Activated naive CD8-positive, alpha-beta T cell treated with anti-CD3 and anti-CD28 coated beads for 36 hours (primary cell): ENCODE measurements at places on chromosomes 4 and X. TPM values are rescaled to one million over a fixed set of nuclear protein-coding genes. Genes with fewer than 3 reads are reported as not detected.

PRKG2 gene
- 0.58 TPM for total RNA-seq

NPY5R gene
- not detected for total RNA-seq

GALNTL6 gene
- not detected for total RNA-seq

PRAF2 gene
- 10.1 TPM for total RNA-seq

SPANXC gene
- total RNA-seq, result not detected

MAGEA10 gene
- not detected for total RNA-seq

CSAG3 gene
- not detected for total RNA-seq

APLN gene
- total RNA-seq, result 2.4 TPM

TEX13B gene
- not detected for total RNA-seq

PRRG3 gene
- not detected for total RNA-seq

DNA sequence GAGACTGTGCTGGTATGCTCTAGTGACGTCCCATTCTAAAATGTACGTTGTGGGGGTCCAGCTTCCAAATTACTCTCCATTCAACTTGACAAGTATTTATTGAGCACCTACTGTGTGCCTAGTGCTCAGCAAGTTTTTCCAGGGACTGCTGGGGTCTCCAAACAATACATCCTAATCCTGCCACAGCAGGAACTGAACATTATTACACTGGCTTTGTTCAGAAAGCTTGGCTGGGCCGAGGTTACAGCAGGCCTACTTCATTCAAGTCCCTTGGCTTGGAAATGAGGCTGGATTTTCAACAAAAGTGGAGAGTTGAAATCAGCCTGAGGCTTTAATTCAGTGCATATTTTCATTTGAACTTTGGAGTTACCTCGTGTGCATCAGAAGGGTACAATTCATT is 78.0 kb downstream of the GUCY2F start:
- H3K27ac ChIP-seq, result no peak overlapping the region
- H3K4me3 ChIP-seq, result no peak overlapping the region
- H3K4me1 ChIP-seq, result no peaks in the 10 kb centered on the region
- DNase-seq, result no peak
- no peaks in the 10 kb centered on the region for H3K36me3 ChIP-seq
- H3K27me3 ChIP-seq, result peaks cover 2% of the 10 kb centered on the region

- no peak overlapping the region for H3K4me3 ChIP-seq
- no peak overlapping the region for H3K27ac ChIP-seq
- DNase-seq, result no peak
- H3K4me1 ChIP-seq, result no peaks in the 10 kb centered on the region
- H3K27me3 ChIP-seq, result no peaks in the 10 kb centered on the region
These were observed 1134.4 kb downstream of the PDHA2 start for GRCh38 chr4:96974295-96974694.

GRCh38 chr4:8468746-8469535 is 28.4 kb downstream of the TRMT44 start:
- H3K27ac ChIP-seq, result no peak overlapping the region
- H3K36me3 ChIP-seq, result peaks cover 8% of the 10 kb centered on the region
- H3K4me1 ChIP-seq, result no peaks in the 10 kb centered on the region
- H3K4me3 ChIP-seq, result no peak overlapping the region
- no peaks in the 10 kb centered on the region for H3K27me3 ChIP-seq

- H3K27me3 ChIP-seq, result no peaks in the 10 kb centered on the region
- no peaks in the 10 kb centered on the region for H3K4me1 ChIP-seq
- H3K4me3 ChIP-seq, result no peak overlapping the region
These were observed 34.3 kb downstream of the PAPSS1 start for GRCh38 chr4:107685740-107686139.

DNA sequence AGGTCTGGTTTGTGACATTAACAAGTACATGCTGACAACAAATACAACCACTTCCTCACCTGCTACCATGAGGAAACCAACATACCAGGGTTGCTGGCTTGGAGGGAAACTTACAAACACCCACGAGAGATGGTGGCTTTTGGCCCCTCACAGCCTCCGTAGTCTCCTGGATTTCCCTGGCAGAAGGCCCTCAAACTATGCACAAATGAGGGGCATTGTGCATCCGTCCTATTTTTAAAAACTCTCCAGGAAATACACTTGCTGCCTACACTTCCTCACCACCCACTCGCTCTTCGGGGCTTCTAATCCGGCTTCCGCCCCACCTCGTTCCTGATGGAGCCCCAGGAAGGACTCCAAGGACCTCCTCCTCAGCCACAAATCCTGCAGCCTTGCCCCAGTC is 355.0 kb upstream of the GATB start:
- peak overlapping the region; percentile 40 for H3K4me3 ChIP-seq
- peaks cover 7% of the 10 kb centered on the region for H3K36me3 ChIP-seq
- H3K27me3 ChIP-seq, result no peaks in the 10 kb centered on the region
- peak overlapping the region; percentile 86 for H3K27ac ChIP-seq

DNA sequence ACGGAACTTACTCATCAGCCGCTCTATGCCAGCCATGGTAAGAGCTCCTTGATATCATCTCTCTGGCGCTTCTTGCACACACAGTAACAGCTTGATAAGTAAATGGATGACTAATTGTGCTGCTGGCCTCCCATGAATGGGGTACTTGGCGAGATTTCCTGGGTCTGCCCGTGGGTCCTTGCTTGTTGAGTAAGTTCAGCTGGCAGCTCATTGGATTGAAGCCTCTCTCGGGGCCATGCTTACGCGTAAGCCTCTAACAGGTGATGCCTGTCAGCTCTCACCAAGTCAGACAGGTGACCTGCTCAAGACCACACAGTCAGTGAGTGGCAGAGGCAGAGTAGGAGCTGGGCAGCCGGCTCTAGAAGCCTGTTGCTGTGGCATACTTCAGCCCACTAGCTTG is 7.7 kb downstream of the NSG1 start:
- H3K4me1 ChIP-seq, result peaks cover 7% of the 10 kb centered on the region
- H3K27me3 ChIP-seq, result no peaks in the 10 kb centered on the region
- H3K27ac ChIP-seq, result no peak overlapping the region
- no peak for DNase-seq
- peaks cover 17% of the 10 kb centered on the region for H3K36me3 ChIP-seq

- H3K27me3 ChIP-seq, result no peaks in the 10 kb centered on the region
- no peak overlapping the region for H3K27ac ChIP-seq
- no peak overlapping the region for H3K4me3 ChIP-seq
- no peaks in the 10 kb centered on the region for H3K4me1 ChIP-seq
These were observed 137.2 kb upstream of the ARHGEF9 start for GRCh38 chrX:63922221-63922620.

- peaks cover 18% of the 10 kb centered on the region for H3K27me3 ChIP-seq
- H3K27ac ChIP-seq, result no peak overlapping the region
- no peaks in the 10 kb centered on the region for H3K36me3 ChIP-seq
- no peaks in the 10 kb centered on the region for H3K4me1 ChIP-seq
These were observed 69.5 kb downstream of the SHROOM2 start for GRCh38 chrX:9855561-9856283.

GRCh38 chrX:129983575-129984110 is 1.2 kb downstream of the BCORL1 start:
- H3K4me1 ChIP-seq, result peaks cover 14% of the 10 kb centered on the region
- DNase-seq, result no peak
- no peak overlapping the region for H3K27ac ChIP-seq
- H3K27me3 ChIP-seq, result no peaks in the 10 kb centered on the region
- H3K36me3 ChIP-seq, result peaks cover 2% of the 10 kb centered on the region
- no peak overlapping the region for H3K4me3 ChIP-seq

- H3K27ac ChIP-seq, result no peak overlapping the region
- no peaks in the 10 kb centered on the region for H3K36me3 ChIP-seq
- no peak overlapping the region for H3K4me3 ChIP-seq
- DNase-seq, result no peak
- H3K27me3 ChIP-seq, result no peaks in the 10 kb centered on the region
- H3K4me1 ChIP-seq, result no peaks in the 10 kb centered on the region
These were observed 512.0 kb upstream of the NR3C2 start for GRCh38 chr4:148954011-148954749.

- H3K4me3 ChIP-seq, result no peak overlapping the region
- no peaks in the 10 kb centered on the region for H3K36me3 ChIP-seq
- H3K27ac ChIP-seq, result no peak overlapping the region
- H3K4me1 ChIP-seq, result no peaks in the 10 kb centered on the region
These were observed 237.5 kb downstream of the COL25A1 start for GRCh38 chr4:109065006-109065405.

DNA sequence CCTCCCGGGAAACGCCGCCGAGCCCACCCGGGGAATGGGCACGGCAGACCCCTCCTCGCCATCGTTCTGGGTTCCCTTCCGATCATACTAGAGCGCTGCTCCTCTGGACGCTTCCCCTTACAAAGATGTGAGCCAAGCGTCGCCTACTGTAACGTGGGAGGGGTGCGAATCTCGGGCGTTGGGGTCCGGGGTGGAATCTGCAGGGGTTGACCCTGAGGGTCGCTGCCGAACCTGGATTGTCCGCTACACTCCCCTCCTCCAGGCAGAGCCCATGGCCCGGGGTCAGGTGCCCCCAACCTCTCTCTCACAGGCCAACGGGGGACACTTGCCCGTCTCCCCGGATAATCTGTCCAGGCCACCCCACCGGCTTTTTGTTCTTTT is 13.8 kb downstream of the BCOR start:
- peak overlapping the region; percentile 38 for H3K27ac ChIP-seq
- peaks cover 7% of the 10 kb centered on the region for H3K36me3 ChIP-seq
- H3K27me3 ChIP-seq, result no peaks in the 10 kb centered on the region
- no peak for DNase-seq
- H3K4me3 ChIP-seq, result peak overlapping the region; percentile 64

GRCh38 chr4:94396984-94397383 is 54.3 kb upstream of the HPGDS start:
- no peaks in the 10 kb centered on the region for H3K4me1 ChIP-seq
- no peak overlapping the region for H3K27ac ChIP-seq
- no peak for DNase-seq

GRCh38 chrX:72131317-72132294 is at the start of gene RTL5:
Gene RTL5 (minus strand): TSS chrX:72131915.
- peak; percentile 58 for DNase-seq
- peak within 1 kb of the TSS; percentile 62 for H3K4me3 ChIP-seq
- no peak within 1 kb of the TSS for H3K27ac ChIP-seq

GRCh38 chr4:57877047-57877458 is 766.9 kb upstream of the IGFBP7 start:
- H3K27ac ChIP-seq, result no peak overlapping the region
- no peaks in the 10 kb centered on the region for H3K36me3 ChIP-seq
- no peak for DNase-seq
- no peaks in the 10 kb centered on the region for H3K4me1 ChIP-seq
- no peaks in the 10 kb centered on the region for H3K27me3 ChIP-seq

- no peak overlapping the region for H3K27ac ChIP-seq
- no peak overlapping the region for H3K4me3 ChIP-seq
- no peak for DNase-seq
- H3K4me1 ChIP-seq, result no peaks in the 10 kb centered on the region
- no peaks in the 10 kb centered on the region for H3K27me3 ChIP-seq
These were observed 344.7 kb downstream of the GALNTL6 start for GRCh38 chr4:172157946-172158345.
